Sciatic nerve (tissue), 2 donors: ENCODE measurements at places on chromosomes 4 and X. TPM values are rescaled to one million over a fixed set of nuclear protein-coding genes. Genes with fewer than 3 reads are reported as not detected.

Gene CFAP99
- total RNA-seq: not detected

Gene TBX22
- not detected for total RNA-seq

Gene SPANXN4
- not detected for total RNA-seq

Gene SPANXB1
- not detected for total RNA-seq

Gene AADAT
- total RNA-seq: 13.5 TPM

Gene NIPAL1
- 6.3 TPM for total RNA-seq

Gene LONRF3
- total RNA-seq: 5.9 TPM

Gene SNX12
- total RNA-seq: 65.6 TPM

Gene TEX13C
- total RNA-seq: not detected

Gene TCEAL7
- 15.1 TPM for total RNA-seq

Gene ARMCX1
- total RNA-seq: 40.9 TPM

Gene PCDH10
- 7.1 TPM for total RNA-seq

Gene ENAM
- total RNA-seq: not detected

Gene GC
- not detected for total RNA-seq

Gene CT45A5
- total RNA-seq: not detected

Gene GAGE12H
- not detected for total RNA-seq

Gene PROM1
- total RNA-seq: 0.40 TPM

Gene CLDN34
- total RNA-seq: not detected

Gene SHISA3
- 12.8 TPM for total RNA-seq

Gene PABPC1L2A
- total RNA-seq: not detected

Gene ATP1B4
- not detected for total RNA-seq

Gene RAB39B
- 0.58 TPM for total RNA-seq

Gene GUCY1A1
- total RNA-seq: 16.1 TPM

Gene PSAPL1
- 0.09 TPM for total RNA-seq

Gene MYOZ2
- total RNA-seq: 0.62 TPM

Gene ADH1C
- total RNA-seq: 75.2 TPM
